ENCODE measurements at places on chromosomes 3 and 15. TPM values are rescaled to one million over a fixed set of nuclear protein-coding genes. Genes with fewer than 3 reads are reported as not detected.
A peak's percentile ranks its signal among the peaks of the same experiment; 100 is the strongest.

DNA sequence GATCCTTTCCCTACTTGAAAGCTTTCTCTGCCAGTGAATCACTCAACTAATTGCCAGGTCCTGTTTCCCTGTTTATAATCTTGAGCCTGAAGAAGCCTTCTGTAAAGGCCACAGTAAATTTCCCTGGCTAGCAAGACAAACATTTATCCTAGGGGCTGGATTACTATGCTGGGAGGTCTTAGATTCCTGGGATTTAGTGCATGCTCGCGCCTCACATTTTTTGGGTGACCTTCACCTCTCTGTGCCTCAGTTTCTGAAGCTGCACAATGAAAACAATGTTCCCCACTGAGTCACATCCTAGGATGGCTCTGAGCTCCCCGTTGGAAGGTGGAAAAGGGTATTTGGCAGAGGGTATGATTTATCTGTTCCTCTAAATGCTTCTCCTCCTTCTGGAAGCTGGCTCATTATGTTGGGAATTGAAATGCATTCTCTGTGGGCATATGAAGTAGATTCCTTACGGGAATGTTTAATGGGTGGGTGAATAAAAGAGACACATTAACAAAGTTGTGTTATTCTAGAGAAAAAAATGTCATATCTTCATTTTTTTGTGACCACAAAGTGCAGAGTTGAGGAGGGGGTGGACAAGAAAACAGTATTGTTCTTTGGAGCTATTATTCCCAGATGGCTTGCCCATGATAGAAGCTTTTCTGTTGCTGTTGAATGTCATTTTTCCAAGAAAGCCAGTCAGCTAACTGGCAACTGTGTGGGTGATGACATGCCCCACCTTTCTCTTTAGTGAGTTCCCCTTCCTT lies 32.4 kb downstream of the LSM3 start:
- peaks cover 2% of the 10 kb centered on the region for H3K27me3 ChIP-seq
- H3K27ac ChIP-seq, result no peak overlapping the region
- H3K4me3 ChIP-seq, result no peak overlapping the region
- no peaks in the 10 kb centered on the region for H3K4me1 ChIP-seq
- H3K36me3 ChIP-seq, result no peaks in the 10 kb centered on the region

GRCh38 chr15:67063689-67064606 lies 1.5 kb upstream of the SMAD3 start:
- H3K4me3 ChIP-seq, result peak overlapping the region; percentile 34
- DNase-seq, result no peak
- H3K4me1 ChIP-seq, result peaks cover 34% of the 10 kb centered on the region
- H3K36me3 ChIP-seq, result peaks cover 6% of the 10 kb centered on the region
- peaks cover 28% of the 10 kb centered on the region for H3K27me3 ChIP-seq

GRCh38 chr15:84750583-84751092 lies 2.2 kb downstream of the ZNF592 start:
- peaks cover 38% of the 10 kb centered on the region for H3K36me3 ChIP-seq
- no peak for DNase-seq
- H3K4me1 ChIP-seq, result peaks cover 45% of the 10 kb centered on the region
- H3K27ac ChIP-seq, result peak overlapping the region; percentile 90

DNA sequence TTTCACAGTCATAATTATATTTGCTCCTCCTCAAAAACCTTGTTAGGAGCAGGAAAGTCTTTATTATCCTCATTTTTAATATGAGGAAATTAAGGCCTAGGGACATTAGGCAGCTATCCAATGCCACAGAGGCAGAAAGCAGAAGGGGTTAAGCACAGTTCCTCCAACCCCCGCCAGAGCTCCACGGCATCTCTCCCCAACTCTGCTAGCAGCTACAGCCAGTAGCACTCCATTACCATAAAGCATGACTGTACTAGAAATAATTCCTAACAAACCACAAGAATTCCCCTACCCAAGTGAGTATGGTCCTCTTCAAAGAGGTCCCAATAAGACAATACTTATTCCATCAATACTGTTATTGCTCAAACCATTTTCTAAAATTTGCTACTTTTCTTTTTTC lies 9.8 kb downstream of the HEG1 start:
- H3K27me3 ChIP-seq, result no peaks in the 10 kb centered on the region
- peaks cover 20% of the 10 kb centered on the region for H3K4me1 ChIP-seq
- peaks cover 45% of the 10 kb centered on the region for H3K36me3 ChIP-seq
- no peak for DNase-seq
- no peak overlapping the region for H3K27ac ChIP-seq

DNA sequence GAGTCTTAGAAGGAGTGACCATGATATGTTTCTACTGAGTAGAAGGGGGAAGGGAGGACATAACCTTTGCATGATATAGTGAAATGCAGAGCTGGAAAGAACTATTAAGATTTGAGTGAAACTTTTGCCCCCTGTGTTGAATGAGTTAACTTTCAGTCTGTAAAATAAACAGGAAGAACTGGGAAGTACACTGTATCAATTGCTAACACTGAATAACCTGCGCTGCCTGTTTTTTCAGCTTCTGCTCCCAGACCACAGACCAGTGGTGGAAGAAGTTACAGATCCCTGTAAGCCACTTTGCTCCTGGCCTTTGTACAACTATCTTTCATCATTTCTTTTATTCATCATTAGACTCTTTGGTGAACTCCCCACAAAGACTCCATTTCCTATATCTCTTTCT lies 3.6 kb upstream of the LRCH3 start:
- no peak for DNase-seq
- peaks cover 27% of the 10 kb centered on the region for H3K36me3 ChIP-seq
- H3K4me1 ChIP-seq, result peaks cover 12% of the 10 kb centered on the region
- no peak overlapping the region for H3K4me3 ChIP-seq
- H3K27me3 ChIP-seq, result no peaks in the 10 kb centered on the region

GRCh38 chr15:59169251-59169708 lies 37.4 kb upstream of the LDHAL6B start:
- peaks cover 11% of the 10 kb centered on the region for H3K4me1 ChIP-seq
- H3K4me3 ChIP-seq, result no peak overlapping the region
- peaks cover 45% of the 10 kb centered on the region for H3K36me3 ChIP-seq

- no peak for DNase-seq
- H3K4me1 ChIP-seq, result peaks cover 5% of the 10 kb centered on the region
- H3K27me3 ChIP-seq, result peaks cover 11% of the 10 kb centered on the region
These were observed 11.1 kb upstream of the TPRG1 start for GRCh38 chr3:189160519-189161309.

GRCh38 chr3:160935413-160936095 lies 169.6 kb downstream of the B3GALNT1 start:
- no peaks in the 10 kb centered on the region for H3K4me1 ChIP-seq
- H3K4me3 ChIP-seq, result no peak overlapping the region
- no peak for DNase-seq
- H3K27ac ChIP-seq, result no peak overlapping the region

Gene ST6GAL1
- total RNA-seq, result 85.9 TPM

Gene NRROS
- 51.4 TPM for total RNA-seq

GRCh38 chr3:9806137-9806536 lies 3.9 kb upstream of the TTLL3 start:
- H3K27ac ChIP-seq, result no peak overlapping the region
- H3K4me1 ChIP-seq, result peaks cover 35% of the 10 kb centered on the region
- peaks cover 80% of the 10 kb centered on the region for H3K36me3 ChIP-seq
- no peak for DNase-seq

Gene NAALADL2
- total RNA-seq, result not detected

GRCh38 chr15:78660584-78660983 lies 19.6 kb upstream of the CHRNB4 start:
- DNase-seq, result no peak
- no peak overlapping the region for H3K4me3 ChIP-seq
- H3K36me3 ChIP-seq, result no peaks in the 10 kb centered on the region
- H3K4me1 ChIP-seq, result peaks cover under 1% of the 10 kb centered on the region
- H3K27ac ChIP-seq, result no peak overlapping the region

- no peaks in the 10 kb centered on the region for H3K27me3 ChIP-seq
- H3K27ac ChIP-seq, result no peak overlapping the region
- no peak overlapping the region for H3K4me3 ChIP-seq
- no peaks in the 10 kb centered on the region for H3K36me3 ChIP-seq
These were observed 1220.6 kb upstream of the CADM2 start for GRCh38 chr3:83738202-83738601.

Gene B3GALNT1
- total RNA-seq, result 0.32 TPM

GRCh38 chr3:112261742-112262141 lies 32.3 kb downstream of the SLC9C1 start:
- H3K36me3 ChIP-seq, result no peaks in the 10 kb centered on the region
- H3K27me3 ChIP-seq, result peaks cover 15% of the 10 kb centered on the region
- H3K4me3 ChIP-seq, result no peak overlapping the region
- DNase-seq, result no peak
- no peak overlapping the region for H3K27ac ChIP-seq

- H3K4me1 ChIP-seq, result no peaks in the 10 kb centered on the region
- no peak for DNase-seq
- H3K4me3 ChIP-seq, result no peak overlapping the region
- H3K27ac ChIP-seq, result no peak overlapping the region
- H3K27me3 ChIP-seq, result no peaks in the 10 kb centered on the region
- H3K36me3 ChIP-seq, result no peaks in the 10 kb centered on the region
These were observed 74.8 kb downstream of the ADAMTS9 start for GRCh38 chr3:64612916-64613526.

GRCh38 chr3:13670292-13670691 lies 121.4 kb downstream of the FBLN2 start:
- H3K36me3 ChIP-seq, result no peaks in the 10 kb centered on the region
- H3K27ac ChIP-seq, result no peak overlapping the region
- no peak overlapping the region for H3K4me3 ChIP-seq
- no peaks in the 10 kb centered on the region for H3K27me3 ChIP-seq
- DNase-seq, result no peak
